ENCODE measurements at places on chromosomes 13 and 19.
A peak's percentile ranks its signal among the peaks of the same experiment; 100 is the strongest.

- DNase-seq = no peak
These were observed 42.4 kb downstream of the MRPS31 start for GRCh38 chr13:40728595-40728994.

GRCh38 chr13:28540612-28541011 lies 45.7 kb upstream of the FLT1 start:
- no peak for DNase-seq

DNA sequence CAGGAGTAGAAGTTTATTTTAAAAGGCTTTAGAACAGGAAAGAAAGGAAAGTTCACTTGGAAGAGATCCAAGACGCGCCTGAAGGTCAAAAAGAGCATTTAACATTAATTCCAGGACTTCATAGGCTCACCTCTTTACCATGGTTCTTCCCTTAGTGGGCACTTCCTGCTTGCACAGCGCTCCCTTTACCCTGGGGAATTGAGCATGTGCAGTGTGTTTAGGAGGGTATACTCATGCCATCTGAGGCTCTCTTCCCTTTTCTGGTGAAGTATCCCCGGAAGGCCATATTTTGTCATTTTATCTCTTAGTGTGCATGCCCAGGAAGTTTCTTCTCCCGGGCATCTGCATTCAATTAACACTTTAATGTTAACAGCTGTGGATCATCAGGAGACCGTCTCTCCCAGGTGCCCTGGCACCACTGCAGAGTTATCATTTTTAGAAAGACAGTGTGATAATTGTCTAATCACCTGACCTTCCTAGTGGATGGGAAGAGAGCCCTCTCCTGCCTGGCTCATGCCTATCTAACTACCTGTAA lies 66.1 kb upstream of the ABCC4 start:
- no peak for DNase-seq

DNA sequence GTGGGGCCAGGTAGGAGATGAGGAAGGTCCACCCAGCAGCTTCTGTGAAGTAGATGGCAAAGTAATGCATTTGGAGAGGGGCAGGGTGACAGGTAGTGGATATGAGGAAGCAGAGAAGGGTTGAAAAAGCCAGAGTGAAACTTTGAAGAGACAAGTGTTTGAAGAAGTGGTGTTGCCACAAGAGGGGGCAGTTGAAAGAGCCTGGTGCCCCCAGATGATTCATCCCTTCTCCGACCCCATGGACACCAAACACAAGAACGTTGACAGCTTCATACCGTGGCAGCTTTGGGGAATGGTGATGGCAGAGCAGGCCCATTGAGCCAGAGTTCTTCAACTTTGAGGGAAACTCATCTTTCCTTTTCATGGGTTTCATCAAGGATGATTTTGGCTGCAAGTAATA lies 19.9 kb downstream of the IFNL3 start:
- DNase-seq = no peak

DNA sequence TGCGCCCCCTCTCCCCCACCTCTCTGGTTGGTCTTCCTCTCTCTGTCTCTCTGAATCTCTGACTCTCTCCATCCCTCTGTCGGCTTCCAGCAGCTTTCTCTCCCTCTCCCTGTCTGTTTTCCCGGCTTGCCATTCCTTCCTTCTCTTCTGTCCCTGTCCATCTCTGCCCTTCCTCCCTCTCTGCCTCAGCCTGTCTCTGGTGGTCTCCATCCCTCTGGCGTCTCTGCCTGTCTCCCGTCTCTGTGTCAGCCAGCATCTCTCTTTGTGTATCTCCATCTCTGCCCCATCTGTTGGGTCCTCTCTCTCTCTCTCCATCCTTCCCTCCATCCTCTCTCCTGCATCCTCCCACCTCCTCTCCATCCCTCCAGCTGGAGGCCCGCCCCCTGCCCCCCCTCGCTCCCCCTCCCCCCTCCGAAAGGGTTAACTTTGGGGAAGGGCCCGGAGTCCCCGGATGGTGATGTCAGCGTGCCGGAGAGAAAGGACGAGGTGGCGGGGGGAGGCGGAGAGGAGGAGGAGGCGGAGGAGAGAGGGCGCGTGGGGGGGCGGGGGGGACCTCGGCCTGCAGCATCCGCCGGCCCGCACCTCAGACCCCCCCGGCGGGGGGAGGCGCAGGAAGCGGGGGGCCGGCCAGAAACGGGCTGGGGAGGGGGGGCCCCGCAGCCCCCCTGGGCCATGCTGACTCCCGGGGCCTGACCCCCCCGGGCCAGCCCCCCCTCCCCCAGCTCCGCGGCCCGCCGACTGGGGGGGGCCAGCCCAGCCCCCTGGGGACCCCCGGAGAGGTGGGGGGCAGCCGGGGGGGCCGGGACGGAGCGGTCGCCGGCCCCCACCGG lies at the start of gene BRSK1:
BRSK1 (plus strand) TSS at position 450 of the 830 bp plus-strand sequence. CDS start 446 bp downstream, outside the sequence.
- peak; percentile 54 for DNase-seq

GRCh38 chr19:4063369-4064148 lies 3.1 kb downstream of the ZBTB7A start:
- no peak for DNase-seq

DNA sequence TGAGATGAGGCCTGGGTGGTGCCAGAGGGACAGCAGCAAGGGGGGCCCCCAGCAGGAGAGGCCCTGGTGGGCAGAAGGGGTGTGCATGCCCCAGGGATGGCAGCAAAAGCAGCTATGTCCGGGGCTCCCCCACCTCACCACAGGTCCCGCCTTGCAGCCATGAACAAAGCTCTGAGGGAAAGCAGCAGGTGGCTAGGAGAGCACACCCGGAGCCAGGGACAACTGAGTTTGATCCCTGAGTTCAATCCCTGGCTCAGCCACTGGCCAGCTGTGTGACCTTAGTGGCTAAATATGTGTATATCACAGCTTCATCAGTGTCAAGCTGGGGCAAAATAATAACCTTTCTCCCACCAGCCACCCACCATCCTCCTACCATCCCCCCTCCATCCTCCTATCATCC lies 47.7 kb upstream of the KCTD15 start:
- no peak for DNase-seq

DNA sequence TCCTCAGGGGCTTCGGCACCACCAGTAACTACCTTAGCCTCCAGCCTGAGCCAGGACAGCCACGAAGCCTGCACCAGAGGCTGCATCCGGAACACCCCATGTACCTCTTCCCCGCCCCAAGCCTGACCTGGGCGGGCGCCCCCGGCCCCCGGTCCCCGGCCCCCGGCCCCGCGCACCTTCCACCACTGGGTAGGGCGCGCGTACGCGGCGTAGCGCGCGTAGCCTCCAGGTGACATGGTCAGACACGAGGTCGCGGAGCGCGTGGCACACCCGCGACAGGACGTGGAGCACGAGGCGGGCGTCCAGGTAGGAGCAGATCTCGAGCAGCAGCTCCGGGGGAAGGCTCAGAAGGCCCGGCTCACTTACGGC lies 450 bp downstream of the FBXW9 start:
- DNase-seq = peak; percentile 18

DNA sequence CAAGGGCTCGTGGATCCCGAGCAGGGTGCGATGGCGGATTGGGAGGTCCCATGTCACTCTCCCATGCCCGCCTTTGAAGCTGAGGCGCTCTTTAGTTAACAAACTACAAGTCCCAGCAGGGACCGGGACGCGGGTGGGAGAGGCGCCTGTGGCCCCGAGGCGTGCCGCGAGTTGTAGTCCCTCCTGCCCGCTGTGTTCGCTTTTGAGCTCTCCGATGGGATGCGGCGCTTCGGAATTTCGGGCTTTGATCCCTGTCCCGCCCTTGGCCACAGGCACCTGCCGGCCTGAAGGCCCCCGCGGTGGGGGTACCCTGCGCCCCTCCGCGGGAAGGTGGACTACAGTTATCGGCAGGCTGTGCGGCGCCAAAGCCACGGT lies 11.0 kb downstream of the CYTH2 start:
- peak; percentile 54 for DNase-seq

DNA sequence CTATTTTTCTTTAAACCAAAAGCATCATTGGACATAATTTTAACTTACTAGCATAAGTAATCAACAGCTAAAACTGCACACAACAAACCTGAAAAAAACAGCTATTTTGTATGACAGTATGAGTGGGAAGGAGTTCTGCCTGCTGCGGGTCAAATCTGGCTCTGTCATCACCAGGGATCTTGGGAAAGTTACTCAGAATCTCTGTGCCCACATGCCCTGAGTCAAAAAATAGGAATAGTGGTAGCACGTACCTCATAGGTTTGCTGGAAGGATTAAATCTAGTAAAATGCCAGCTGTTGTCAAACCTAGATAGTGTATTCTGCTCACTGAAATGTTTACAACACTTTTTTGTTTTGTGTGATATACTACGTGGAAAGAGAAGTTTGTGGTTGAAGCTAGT lies 1.1 kb downstream of the CLN5 start:
- DNase-seq = no peak

DNA sequence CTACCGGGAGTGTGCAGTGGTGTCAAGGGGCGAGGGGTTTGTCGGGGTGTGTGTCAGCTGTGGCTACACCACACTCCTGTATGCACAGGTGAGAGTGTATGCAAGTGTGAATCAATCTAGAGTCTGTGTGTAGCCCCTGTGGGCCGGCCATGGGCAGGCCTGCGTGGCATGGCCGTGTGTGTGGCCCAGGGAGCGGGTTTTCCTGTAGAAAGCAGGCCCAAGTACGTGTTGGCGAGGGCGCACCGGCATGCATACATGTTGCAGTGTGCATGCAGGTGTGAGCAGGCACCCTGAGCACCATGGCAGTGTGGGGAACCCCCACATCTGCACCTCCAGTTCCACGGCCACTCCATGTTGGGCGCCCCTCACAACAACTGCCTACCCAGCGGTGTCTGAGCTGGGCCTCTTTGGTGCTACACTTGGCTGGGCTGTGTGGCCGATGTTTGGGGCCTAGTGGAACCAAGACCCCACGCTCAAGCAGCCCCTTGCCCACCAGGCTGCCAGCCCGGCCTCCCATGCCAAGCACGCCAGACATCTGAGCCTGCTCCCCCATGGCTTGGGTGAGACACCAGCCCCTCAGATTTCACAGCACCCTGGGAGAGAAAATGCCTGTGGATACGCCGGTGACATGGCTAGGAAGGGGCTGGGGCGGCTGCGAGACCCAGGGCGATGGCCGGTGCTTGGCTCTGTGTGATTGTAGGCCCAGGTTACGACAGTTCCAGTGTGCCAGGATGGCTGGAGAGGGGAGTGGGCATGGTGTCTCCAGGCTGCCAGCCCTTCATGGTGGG lies 2.1 kb downstream of the NFIX start:
- no peak for DNase-seq

DNA sequence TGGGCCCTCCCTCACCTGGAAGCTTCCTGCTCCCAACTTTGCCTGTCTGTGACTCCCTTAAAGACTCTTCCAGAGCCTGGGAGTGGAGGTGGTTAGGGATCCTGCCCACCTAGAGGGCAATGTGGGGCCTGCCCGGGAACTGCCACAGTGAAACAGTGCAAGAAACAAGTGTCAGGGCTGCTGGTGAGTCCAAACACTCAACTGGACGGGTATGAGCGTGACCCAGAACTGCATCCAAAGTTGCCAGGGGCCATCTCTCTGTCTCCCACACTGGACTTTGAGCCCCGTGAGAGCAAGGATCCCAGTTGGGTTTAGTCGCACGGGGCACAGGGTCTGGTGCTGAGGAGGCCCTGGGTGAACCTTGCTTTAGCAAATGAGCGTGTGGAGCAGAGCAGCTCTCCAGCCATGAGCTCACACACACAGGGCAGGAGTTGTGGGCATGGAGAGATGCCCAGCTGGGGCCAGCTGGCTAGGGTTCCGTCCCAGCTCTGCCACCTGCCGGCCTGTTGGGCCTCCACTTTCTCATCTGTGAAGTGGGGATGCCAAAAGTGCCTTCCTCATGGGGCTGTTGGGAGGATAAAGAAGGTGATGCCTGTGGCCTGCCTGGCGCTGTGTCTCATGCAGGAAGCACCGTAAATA lies 2.8 kb upstream of the NUMBL start:
- DNase-seq = no peak

DNA sequence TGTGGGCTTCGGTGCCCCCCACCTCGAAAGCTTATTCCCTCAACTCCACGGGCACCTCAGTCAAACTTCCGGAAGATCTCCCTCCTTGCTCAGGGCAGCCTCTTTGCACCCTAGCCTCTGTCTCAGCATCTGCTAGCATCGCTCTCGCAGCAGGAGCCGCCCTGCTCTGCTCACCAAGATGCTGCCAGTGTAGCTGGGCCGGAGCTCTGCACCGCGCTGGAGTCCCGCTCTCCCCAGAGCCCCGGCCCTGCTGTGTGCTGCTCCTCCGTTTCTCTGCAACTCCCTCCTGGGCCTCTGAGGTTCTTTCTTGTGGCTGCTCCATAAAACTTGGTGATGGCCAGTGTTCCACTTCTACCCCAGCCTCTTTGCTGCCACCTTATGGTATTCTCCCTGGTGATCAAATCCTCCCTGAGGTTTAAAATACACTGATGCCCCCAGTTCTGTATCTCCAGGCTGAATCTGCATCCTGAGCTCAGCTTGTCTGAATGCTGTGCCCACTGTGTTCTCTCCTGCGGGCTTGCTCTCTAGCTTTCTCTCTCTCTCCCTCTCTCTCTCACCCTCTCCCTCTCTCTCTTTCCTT lies 198.0 kb downstream of the UQCRFS1 start:
- DNase-seq = no peak

DNA sequence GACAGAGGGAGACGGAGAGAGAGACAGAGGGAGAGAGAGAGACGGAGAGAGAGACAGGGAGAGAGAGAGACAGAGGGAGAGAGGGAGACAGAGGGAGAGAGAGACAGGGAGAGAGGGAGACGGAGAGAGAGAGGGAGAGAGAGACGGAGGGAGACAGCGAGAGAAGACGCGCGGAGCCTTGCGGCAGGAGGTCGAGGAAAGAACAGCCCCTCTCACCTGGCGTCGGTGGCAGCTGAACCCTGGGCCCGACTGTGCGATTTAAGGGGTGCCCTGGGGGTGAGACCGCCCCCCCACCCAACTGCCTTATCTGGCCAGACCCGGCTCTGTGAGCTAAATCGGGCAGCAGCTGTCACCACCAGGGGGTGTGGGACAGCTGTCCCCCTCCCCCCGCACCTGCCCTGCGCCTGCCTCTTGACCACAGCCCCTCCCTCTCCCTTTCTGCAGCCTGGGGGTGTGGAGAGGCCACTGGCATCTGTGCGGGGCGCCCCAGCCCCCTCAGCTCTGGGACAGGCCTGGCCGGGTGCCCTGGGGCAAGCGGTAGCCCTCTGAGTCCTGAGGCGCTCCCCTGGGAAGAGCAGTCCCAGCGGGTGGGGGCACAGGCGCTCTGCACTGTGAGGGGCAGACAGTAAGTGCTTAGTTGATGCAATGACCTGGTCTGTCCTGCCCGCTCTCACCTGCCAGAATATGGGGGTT lies 10.8 kb downstream of the JOSD2 start:
- DNase-seq = no peak

DNA sequence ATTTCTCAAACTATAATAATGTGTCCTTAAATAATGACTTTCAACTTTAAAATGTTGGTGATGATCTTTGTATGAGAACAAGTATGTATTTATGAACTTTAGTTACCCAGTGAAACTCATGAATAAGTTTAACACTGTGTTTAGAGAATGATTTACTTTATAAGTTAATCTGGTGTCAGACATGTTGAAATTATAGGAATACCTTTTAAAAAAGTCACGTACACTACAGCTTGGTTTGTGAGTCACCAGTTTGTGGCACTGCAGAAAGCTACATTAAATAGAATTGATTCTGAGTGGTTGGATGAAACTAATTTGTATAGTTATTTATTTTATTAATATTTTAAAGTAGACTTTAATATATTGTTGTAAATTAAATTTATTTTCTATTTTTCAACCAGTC lies 1366.2 kb upstream of the PCDH20 start:
- DNase-seq = no peak

Measured in stimulated activated CD4-positive, alpha-beta T cell treated with anti-CD3 and anti-CD28 coated beads, Interleukin-4, amount 100 ng/mL, for 1 hour (primary cell).